ENCODE measurements at places on chromosomes 7 and 10.

DNA sequence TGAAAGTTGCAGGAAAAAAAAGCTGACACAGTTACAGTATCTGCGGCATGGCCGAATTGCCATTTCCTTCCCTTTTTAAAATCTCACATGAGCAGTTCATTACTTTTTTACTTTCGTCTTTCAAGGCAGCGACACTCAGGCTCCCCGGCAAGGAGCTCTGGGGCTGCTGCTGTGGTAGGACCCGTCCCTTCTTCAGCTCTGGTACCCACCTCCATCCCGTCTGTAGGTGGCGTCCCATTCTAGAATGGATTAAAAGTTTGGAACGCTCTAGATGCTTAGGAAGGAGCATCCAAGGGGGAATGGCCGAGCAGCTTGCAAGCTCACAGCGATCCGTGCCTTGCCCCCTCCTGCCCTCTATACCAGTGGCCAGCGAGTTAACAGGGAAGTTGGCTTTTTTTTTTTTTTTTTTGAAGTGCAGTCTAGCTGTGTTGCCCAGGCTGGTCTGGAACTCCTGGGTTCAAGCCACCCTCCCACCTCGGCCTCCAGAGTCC lies 22.8 kb upstream of the TTYH3 start:
- DNase-seq = peak; percentile 47

DNA sequence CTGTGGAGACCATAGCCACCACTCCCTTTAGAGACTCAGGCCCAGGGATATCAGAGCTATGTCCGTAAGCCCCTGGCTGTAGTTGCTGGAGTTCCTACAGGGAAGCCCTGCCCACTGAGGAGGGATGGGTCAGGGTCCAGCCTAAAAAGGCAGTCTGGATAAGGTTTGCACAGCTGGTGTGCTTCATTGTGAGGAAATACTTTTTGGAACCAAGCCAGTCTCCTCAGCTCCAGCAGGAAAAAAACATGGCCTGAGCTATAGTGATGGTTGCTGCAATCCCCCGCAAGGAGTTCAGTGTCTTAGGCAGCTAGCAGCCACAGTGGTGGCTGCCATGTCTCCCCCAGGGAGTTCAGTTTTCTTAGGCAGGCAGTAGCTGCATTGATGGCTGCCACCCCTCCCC lies 52.6 kb upstream of the CYP2C8 start:
- peak; percentile 14 for DNase-seq

- no peak for DNase-seq
These were observed 4.4 kb upstream of the LZTS2 start for GRCh38 chr10:100995181-100995580.

DNA sequence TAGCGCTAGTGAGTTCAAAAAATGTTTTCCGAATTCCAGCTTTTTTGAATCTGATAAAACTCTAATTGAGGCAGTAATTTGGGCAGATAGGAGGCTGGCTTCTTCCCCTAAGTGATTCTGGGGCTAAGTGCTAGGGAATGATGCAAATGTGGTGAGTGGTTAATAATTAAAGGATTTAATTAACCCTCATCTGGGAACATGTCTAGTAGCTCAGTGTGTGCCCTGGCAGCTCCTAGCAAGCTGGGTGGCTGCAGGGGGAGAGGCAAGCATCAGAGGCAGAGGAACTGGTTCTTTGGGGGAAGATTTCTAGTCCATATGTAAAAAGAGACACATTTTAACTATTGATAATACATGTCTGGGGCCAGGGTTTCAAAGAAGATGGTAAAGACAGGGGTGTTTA lies 354.5 kb downstream of the WDR11 start:
- DNase-seq = no peak

DNA sequence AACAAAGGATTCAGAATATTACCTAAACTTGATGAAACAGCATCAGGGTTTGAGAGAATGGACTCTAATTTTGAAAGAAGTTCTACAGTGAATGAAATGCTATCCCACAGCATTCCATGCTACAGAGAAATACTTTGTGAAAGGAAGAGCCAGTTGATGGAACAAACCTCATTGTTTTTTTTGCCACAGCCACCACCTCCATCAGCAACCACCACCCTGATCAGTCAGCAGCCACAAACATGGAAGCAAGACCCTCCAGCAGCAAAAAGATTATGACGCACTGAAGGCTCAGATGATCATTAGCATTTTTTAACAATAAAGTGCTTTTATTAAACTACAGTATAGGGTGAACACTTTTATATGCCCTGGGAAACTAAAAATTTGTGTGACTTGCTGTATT lies 98.7 kb downstream of the LRRC4 start:
- DNase-seq = no peak

- DNase-seq = peak; percentile 37
These were observed 127.8 kb downstream of the CELF2 start for GRCh38 chr10:11145495-11145855.

GRCh38 chr7:91912494-91912893 lies 28.2 kb upstream of the AKAP9 start:
- peak; percentile 60 for DNase-seq

- DNase-seq = peak; percentile 59
These were observed 149.8 kb downstream of the XPNPEP1 start for GRCh38 chr10:109773288-109774120.

GRCh38 chr7:73888959-73889358 lies 28.0 kb downstream of the TMEM270 start:
- DNase-seq = no peak

DNA sequence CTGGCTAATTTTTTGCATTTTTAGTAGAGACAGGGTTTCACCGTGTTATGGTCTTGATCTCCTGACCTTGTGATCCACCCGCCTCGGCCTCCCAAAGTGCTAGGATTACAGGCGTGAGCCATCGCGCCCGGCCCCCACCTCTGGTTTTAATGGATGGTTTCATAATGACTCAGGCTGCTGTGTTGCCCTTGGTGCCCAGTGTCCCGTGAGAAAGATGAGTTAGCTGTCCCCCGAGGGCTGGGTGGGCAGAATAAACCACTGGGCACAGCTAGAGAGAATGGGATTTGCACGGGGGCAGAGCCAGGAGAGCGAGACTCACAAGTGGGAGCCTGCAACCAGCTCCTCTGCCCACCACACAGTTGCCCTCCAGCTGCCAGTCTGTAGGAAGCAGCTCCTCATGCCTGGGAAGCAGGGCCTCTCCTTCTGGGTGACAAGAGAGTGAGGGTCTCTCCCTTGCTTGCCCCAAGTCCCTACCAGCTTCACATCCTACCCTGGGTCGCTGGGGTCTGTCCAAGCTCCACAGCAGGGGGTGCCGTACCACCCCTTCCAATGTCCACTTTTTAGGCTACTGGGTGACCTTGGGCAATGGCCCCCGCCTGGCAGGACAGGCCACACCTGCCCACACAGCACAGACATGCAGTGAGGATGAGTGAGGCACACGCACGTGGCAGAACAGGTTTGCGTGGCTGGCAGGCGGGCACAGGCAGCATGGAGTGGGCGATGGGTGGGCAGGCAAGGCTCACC lies 16.1 kb upstream of the NDST2 start:
- DNase-seq = no peak

- peak; percentile 57 for DNase-seq
These were observed 796 bp downstream of the CDK14 start for GRCh38 chr7:90596671-90597562.

DNA sequence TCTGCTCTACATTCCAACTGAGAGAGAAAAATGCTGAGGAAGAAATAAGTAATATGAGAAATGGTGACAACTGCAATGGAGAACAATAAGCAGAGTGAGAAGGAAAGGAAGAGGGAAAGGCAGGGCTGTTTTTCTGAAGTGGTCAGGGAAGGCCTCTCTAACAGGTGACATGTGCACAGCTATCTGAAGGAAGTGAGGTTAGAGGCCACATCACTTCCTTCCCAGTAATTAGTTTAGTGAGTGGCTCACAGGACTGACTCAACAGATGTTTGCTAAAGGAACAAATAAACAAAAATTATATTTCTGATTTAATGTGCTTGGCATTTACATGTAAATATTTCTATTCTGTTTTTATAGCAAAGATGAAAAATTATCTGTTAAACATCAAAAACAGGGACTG lies 77.9 kb downstream of the ARHGAP21 start:
- DNase-seq = no peak

- DNase-seq = no peak
These were observed 22.5 kb downstream of the ADCY1 start for GRCh38 chr7:45596665-45597095.

DNA sequence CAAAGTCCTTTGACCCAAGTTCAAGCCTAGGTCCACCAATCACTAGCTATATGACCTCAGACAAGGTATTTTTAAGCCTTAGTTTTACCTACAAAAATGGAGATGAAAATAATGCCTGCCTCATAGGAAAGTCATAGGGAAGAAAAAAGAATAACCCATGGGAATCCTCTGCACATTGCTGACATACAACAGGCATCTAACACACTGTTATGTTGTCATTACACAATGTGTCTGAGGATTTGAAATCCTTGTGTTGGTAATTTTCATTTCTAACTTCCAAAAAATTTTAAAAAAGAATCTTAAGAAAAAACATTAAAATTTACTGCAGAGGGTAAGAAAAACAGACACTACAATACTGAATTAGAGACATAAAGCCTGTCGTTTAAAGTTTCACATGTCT lies 5.7 kb downstream of the ANK3 start:
- DNase-seq = peak; percentile 59

DNA sequence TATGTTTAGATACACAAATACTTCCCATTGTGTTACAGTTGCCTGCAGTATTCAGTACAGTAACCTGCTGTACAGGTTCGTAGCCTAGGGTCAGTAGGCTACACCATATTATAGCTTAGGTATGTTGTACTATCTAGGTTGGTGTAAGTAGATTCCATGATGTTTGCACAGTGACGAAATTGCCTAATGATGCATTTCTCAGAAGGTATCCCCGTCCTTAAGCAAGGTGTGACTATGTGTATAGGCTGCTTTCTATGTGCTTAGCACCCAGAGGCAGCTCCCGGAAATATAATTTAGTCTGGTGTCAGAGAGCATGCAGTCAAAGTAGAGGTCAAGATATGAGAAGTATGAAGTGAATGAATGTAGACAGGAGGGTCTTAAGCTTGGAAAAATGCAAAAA lies 9.8 kb downstream of the MAPK8 start:
- no peak for DNase-seq

- DNase-seq = no peak
These were observed 4.8 kb downstream of the FBXL15 start for GRCh38 chr10:102425444-102425843.

- no peak for DNase-seq
These were observed 166.4 kb downstream of the PPP1R17 start for GRCh38 chr7:31853380-31853779.

- DNase-seq = peak; percentile 80
These were observed at the start of gene HTR5A for GRCh38 chr7:155069992-155070751. Gene HTR5A (plus strand): TSS chr7:155070324. CDS start chr7:155070900, 576 bp downstream.

GRCh38 chr7:128148676-128149075 lies 92.4 kb upstream of the LEP start:
- no peak for DNase-seq

- DNase-seq = no peak
These were observed 77.6 kb upstream of the ZMIZ1 start for GRCh38 chr10:78991187-78991586.

DNA sequence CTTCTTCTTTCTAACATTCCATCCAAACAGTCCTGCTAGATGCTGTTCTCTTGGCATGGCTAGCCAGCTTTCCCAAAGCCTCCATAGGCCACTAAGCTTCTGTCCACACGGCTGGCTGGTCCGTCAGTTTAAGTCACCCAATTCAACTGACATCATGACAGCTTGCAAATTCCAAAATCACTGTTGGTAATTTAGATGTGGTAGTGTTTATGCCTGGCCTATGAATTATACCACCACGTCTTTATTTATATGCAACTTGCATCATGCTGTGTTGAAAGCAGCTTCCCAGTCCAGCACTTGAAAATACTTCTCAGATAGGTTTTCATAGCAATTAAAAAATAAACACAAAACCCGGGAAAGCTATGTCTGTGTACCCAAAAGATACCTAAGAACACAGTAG lies 2.2 kb upstream of the VIM start:
- no peak for DNase-seq

DNA sequence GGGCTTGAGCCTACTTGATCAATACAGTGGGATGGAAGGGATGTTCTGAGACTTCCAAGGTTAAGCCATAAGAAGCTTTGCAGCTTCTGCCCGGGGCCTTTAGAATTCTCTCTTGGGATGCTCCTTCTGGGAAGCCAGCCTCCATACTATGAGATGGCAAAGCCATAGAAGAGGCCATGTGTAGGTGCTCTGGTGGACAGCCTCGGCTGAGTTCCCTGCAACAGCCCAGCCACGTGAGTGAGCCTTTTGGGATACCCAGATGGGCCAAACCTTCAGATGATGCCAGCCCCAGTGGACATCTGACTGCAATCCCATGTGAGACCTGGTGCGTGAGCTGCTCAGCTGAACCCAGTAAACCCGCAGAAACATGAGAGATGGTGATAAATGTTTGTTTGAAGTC lies 370.6 kb downstream of the RPS24 start:
- no peak for DNase-seq

GRCh38 chr10:124636271-124636995 lies 107.7 kb downstream of the FAM53B start:
- no peak for DNase-seq

- peak; percentile 71 for DNase-seq
These were observed 18.7 kb downstream of the SRRM3 start for GRCh38 chr7:76220185-76221057.

- no peak for DNase-seq
These were observed 101.8 kb upstream of the WAC start for GRCh38 chr10:28431139-28431538.

DNA sequence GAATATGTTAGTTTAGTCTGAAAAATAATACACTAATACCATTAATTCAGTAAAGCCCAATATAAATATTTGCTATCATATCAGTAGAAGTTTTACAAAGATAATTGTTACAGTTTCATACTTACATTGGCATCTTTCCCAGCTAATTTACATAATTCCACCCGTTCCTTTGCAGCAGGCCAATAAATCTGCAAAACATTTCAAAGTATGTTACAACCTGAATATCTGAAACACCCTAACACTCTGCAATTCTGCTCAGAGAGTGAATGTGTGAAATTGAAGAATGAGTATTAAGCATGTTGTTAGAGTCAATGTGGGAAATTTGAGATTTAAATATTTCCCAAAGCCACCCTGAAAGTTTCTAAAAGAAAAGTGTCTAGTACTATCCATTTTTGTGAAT lies 105.5 kb downstream of the SEMA3D start:
- DNase-seq = no peak

GRCh38 chr10:50561816-50562215 lies 61.9 kb downstream of the SGMS1 start:
- DNase-seq = no peak

DNA sequence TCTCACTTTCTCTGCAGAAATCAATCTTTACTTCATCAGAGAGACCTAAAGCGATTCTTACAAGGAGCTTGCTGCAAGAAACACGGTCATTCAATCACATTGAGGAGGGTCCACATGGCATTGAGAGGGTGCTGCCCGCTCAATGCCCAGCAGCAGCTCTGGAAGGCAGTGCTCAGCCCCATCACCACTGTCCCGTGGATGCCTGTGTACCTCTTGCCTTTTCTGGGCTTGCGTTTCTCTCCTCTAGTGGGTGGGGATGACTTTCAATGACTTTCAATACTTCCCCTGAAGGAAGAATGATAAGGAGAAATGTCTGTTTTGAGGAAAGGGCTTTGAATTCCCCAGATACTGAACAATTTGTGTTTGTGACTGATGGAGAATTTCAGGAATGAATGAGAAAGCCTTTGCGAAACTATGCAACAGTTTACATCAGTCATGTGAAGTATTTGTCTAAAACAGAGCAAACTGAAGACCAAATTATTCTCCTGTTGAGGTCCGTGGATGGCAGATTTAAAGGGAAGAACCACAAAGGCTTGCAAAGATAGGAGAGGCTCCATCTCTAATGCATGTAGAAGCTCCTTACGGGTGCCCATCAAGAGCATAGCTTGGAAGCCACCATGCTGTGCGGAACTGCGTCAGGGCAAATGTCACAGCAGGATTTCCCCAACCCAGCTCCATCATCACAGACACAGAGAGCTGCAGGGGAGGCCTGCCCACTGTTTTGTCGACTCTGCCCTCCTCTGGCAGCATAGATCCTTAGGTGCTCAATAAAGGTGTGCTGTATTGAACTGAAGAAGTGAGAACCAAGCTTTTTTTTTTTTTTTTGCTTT lies 6.6 kb upstream of the ZNF22 start:
- DNase-seq = peak; percentile 87

Data from fibroblast of the aortic adventitia (primary cell).